ENCODE measurements at places on chromosomes 1 and 21.

- H3K4me1 ChIP-seq, result peaks cover 57% of the 10 kb centered on the region
- H3K36me3 ChIP-seq, result peaks cover 8% of the 10 kb centered on the region
- H3K27ac ChIP-seq, result peak overlapping the region; percentile 15
- peak; percentile 43 for DNase-seq
Measured at GRCh38 chr1:206808615-206809014, 36.3 kb upstream of the IL10 start.

DNA sequence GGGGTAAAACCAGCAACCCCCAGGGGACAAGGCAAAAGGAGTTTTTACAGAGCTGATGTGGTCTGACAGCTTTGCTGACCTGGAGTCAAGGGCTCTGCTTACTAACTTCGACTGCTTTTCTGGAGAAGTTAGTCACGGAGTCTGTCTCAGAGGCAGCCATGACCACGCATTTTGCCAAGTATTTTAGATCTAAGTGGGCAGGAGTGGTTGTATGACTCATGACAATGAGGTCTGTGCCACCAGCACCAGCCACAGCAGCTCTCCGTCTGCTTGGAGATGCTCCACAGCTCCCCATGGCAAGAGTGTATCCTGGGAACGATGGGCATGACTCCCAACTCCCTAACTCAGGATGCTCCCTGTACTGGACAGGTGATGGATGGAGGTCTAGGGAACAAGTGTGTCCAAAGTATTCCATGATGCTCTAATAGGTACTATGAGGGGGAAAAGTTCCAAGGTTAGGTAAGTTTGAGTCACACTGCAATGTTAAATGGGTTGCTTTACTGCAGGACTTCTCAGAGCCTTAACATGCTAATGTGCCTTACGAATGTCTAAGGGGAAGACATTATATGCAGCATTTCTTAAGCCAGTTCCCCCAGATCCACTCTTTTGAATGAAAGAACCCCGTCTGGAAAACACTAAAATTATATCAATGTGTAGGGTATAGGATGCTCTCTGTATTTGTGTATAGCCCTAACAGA lies 359.0 kb downstream of the HHAT start:
- no peaks in the 10 kb centered on the region for H3K27me3 ChIP-seq
- no peak overlapping the region for H3K4me3 ChIP-seq
- DNase-seq, result no peak
- no peak overlapping the region for H3K27ac ChIP-seq
- no peaks in the 10 kb centered on the region for H3K36me3 ChIP-seq
- no peaks in the 10 kb centered on the region for H3K4me1 ChIP-seq

- H3K27ac ChIP-seq, result no peak overlapping the region
- no peak overlapping the region for H3K4me3 ChIP-seq
- peaks cover 7% of the 10 kb centered on the region for H3K27me3 ChIP-seq
- no peaks in the 10 kb centered on the region for H3K36me3 ChIP-seq
Measured at GRCh38 chr1:197390856-197391255, 122.8 kb downstream of the CRB1 start.

DNA sequence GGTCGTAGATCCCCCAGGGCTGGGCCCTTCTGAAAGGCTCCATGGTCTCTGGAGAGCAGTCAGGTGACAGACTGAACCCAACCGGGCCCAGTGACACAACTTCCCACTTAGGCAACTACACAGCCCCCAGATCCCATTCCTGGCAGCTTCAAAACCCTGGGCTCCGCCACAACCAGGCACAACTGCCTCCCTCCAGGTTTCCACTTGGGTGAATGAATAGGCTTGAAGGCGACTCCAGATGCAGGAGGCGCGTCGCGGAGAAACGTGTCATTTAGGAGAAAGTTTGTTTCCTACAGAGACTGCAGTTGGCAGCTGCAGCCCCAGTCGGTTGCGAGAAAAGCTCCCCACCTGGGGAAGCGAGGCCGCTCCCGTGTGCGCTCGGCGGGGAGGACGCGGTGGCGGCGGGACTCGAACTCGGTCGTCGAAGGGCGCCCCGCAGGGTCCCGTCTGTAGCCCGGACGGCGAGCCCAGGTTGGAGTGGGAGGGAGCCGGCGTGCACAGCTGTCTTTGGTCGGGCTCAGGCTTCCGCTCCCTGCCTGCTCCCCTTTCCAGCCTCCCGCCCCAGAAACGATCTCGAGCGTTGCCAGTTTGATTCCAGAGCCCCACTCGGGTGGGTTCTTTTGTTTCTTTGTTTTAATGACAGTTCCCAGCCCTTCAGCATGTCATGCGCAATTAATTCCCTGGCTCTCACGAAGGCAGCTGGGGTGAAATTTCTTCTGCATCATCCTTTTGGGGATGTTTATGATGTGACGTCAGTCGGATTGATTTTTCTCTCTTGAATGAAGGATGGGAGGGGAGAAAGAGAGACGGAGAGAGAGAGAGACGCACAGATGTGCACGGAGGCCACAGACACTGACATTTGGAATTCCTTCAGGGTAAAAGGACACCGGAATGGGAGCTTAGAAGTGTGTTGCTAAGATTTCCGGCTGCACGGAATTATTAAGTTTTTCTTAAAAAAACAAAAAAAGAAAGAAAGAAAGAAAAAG lies 862 bp upstream of the SGIP1 start:
- H3K36me3 ChIP-seq, result no peaks in the 10 kb centered on the region
- H3K27me3 ChIP-seq, result peaks cover 52% of the 10 kb centered on the region
- H3K27ac ChIP-seq, result no peak overlapping the region
- peaks cover 18% of the 10 kb centered on the region for H3K4me1 ChIP-seq

DNA sequence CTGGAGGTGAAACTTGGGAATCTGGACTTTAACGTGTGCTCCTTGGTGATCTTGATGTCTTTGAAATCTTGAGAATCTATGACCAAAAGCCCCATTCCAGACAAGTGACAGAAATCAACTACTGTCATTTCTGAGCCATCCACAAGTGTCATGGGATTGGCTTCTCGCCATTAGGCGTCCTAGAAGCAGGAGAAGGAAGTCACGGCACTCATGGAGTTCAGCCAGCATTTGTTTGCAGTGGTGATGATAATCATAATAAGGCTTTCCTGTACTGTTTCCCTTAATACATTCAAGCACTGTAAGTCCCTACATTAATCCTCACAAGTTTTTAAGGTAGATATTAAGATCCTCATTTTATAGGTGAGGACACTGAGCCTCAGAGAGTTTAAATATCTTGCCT lies 11.9 kb downstream of the F5 start:
- H3K4me3 ChIP-seq, result no peak overlapping the region
- peaks cover 11% of the 10 kb centered on the region for H3K4me1 ChIP-seq
- H3K27me3 ChIP-seq, result no peaks in the 10 kb centered on the region
- peaks cover 44% of the 10 kb centered on the region for H3K36me3 ChIP-seq
- no peak overlapping the region for H3K27ac ChIP-seq

DNA sequence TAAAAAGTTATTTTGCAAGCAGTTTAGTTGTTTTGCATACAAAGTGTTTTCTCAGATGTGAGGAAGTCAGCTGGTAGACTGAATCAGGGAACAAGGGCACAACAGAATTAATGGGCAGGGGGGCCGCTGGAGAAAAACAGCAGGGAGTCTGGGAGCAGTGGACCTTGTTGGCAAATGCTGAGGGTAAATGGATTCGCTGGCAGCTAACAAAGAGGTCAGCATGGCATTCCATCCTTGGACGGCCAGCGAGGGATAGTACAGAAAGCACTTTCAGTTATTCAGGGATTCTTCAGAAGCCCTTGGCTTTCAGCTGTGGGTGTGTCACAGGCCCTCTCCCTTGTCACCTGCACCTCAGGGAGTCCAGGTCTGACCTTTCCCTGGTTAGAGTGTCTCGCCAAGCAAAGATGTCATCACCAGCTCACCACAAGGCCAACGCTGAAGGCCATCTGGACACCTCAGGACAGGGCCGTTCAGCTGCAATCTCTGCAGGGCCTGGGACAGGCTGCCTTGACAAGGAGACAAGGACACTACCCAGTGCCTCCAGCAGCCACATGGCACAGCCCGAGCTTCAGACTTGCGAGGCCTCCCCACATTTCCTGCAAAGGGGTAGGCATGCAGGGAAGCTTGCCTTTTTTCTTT lies 90.4 kb downstream of the KCNN3 start:
- H3K27me3 ChIP-seq, result peaks cover 2% of the 10 kb centered on the region
- H3K4me1 ChIP-seq, result peaks cover 42% of the 10 kb centered on the region
- H3K36me3 ChIP-seq, result peaks cover 2% of the 10 kb centered on the region
- H3K4me3 ChIP-seq, result no peak overlapping the region
- DNase-seq, result no peak

DNA sequence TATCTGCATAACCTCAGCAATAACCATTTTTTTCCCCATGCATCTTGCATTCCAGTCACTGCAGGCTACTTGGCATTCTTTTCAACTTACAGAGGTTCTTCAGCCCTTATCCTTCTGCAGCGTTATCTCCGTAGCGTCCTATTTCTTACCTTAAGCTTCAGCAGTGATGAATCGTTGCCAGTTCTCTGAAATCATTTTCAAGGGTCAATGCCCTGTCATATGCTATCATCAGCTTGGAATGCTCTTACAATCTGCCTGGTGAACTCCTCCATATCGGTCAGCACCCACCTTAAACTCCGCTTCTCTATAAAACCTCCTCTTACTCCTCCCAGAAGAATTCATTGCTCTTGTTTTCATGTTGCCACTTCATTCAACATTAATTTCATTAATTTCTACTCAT lies 105.1 kb upstream of the DPH5 start:
- DNase-seq, result no peak
- no peak overlapping the region for H3K4me3 ChIP-seq
- H3K27me3 ChIP-seq, result no peaks in the 10 kb centered on the region

GRCh38 chr1:109765896-109766615 lies 2.3 kb upstream of the EPS8L3 start:
- no peak overlapping the region for H3K4me3 ChIP-seq
- no peak for DNase-seq
- H3K27ac ChIP-seq, result no peak overlapping the region
- no peaks in the 10 kb centered on the region for H3K36me3 ChIP-seq
- H3K4me1 ChIP-seq, result peaks cover 6% of the 10 kb centered on the region

GRCh38 chr1:21775550-21775914 lies 7.4 kb downstream of the USP48 start:
- DNase-seq, result no peak
- H3K27me3 ChIP-seq, result no peaks in the 10 kb centered on the region
- H3K4me1 ChIP-seq, result peaks cover 37% of the 10 kb centered on the region
- H3K27ac ChIP-seq, result peak overlapping the region; percentile 67
- peaks cover 19% of the 10 kb centered on the region for H3K36me3 ChIP-seq

DNA sequence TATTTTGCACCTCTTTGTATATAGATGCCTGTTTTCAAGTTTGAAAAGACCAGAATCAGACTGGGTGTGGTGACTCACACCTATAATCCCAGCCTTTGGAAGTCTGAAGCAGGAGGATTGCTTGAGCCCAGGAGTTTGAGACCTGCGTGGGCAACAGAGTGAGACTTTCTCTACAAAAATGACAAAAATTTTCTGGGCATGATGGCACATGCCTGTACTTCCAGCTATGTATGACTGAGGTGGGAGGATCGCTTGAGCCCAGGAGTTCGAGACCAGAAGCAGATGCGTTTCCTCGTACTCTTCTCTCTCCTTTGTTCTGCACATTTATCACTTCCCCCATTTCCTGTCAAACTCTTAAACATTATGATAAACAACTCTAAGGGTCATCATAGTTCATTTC lies 310.0 kb upstream of the SNX7 start:
- no peaks in the 10 kb centered on the region for H3K4me1 ChIP-seq
- peaks cover 4% of the 10 kb centered on the region for H3K27me3 ChIP-seq
- H3K27ac ChIP-seq, result no peak overlapping the region
- H3K4me3 ChIP-seq, result no peak overlapping the region
- no peaks in the 10 kb centered on the region for H3K36me3 ChIP-seq

GRCh38 chr1:76065270-76065669 lies 9.3 kb upstream of the ST6GALNAC3 start:
- H3K27ac ChIP-seq, result no peak overlapping the region
- DNase-seq, result no peak
- no peak overlapping the region for H3K4me3 ChIP-seq
- H3K27me3 ChIP-seq, result peaks cover 2% of the 10 kb centered on the region
- no peaks in the 10 kb centered on the region for H3K4me1 ChIP-seq
- no peaks in the 10 kb centered on the region for H3K36me3 ChIP-seq

DNA sequence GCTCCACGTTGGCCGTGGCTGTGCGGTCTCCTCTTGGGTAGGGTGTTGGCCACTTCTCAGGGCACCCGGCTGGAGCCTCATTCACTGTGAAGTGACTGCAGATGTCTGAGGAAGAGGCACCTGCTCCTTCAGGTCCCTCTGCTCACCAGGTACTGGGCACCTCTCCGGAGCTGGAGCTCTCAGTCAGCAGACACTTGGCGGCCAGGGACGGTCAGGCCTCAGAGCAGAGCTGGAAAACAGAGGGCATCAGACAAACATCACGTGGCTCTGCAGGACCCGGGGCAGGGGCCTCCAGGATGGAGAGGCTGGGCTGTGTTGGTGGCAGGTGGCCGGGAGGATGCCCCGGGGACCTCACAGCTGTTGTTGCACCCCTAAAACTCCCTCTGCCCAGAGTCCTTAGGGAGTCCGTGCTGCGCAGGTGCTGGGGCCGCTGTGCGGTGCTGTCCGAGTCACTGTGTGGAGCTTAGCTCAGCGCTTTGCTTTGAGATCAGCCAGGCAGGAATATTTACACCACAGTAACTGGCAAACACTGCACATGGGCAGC lies 59.7 kb downstream of the SLX9 start:
- no peaks in the 10 kb centered on the region for H3K4me1 ChIP-seq
- no peak overlapping the region for H3K27ac ChIP-seq
- no peak for DNase-seq
- H3K4me3 ChIP-seq, result no peak overlapping the region
- H3K27me3 ChIP-seq, result no peaks in the 10 kb centered on the region
- H3K36me3 ChIP-seq, result no peaks in the 10 kb centered on the region

GRCh38 chr21:14559102-14559501 lies 13.0 kb upstream of the SAMSN1 start:
- peaks cover 12% of the 10 kb centered on the region for H3K36me3 ChIP-seq
- no peak overlapping the region for H3K4me3 ChIP-seq
- H3K4me1 ChIP-seq, result peaks cover 78% of the 10 kb centered on the region
- H3K27me3 ChIP-seq, result no peaks in the 10 kb centered on the region
- no peak for DNase-seq
- peak overlapping the region; percentile 45 for H3K27ac ChIP-seq

DNA sequence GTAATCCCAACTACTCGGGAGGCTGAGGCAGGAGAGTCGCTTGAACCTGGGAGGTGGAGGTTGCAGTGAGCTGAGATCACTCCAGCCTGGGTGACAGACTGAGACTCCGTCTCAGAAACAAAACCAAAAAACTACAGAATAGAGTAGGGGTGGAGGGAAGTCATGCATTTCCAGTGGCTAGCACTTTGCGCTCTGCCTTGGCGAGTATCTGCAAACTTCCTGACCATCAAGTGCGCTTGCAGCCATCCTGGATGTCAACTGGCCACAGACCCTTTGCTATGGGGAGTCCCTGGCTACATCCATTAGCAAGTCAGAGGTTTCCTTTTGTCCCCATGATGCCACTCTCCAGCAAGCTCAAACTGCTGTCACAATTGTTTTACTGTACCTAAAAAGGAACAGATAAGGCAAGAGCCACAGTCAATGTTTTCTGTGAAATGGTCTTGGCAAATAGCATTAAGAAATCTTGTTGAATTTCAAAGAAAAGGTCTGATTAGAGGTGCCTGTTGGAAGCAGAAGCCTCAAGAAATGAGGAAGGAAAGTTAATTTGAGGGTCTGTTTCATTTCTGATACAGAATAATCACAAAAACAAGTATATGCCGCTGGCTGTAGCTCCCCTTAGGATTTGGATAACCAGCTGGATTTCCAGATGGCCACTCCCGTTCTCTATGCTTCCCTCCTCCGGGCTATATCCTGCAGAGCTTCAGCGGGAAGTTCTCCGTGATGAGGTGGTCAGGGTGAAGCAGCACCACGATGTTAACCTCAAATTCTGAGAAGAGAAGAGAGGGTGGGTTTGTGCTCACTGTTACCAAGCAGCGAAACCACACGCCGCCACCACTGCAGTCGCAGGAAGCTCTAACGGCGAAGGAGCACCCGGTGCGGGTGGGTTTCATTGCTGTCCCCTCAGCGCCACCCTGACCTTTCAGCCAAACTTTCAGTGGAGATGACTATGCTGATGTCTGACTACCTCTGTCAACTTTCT lies 42.0 kb downstream of the VPS26C start:
- H3K4me3 ChIP-seq, result peak overlapping the region; percentile 68
- H3K4me1 ChIP-seq, result peaks cover 40% of the 10 kb centered on the region
- peaks cover 46% of the 10 kb centered on the region for H3K36me3 ChIP-seq
- DNase-seq, result peak; percentile 52
- H3K27me3 ChIP-seq, result peaks cover 1% of the 10 kb centered on the region
- peak overlapping the region; percentile 89 for H3K27ac ChIP-seq
